CD4-positive, alpha-beta memory T cell (primary cell): ENCODE measurements at places on chromosomes 12 and 14.

GRCh38 chr12:33529810-33530209 lies 90.2 kb upstream of the SYT10 start:
- DNase-seq, result no peak

DNA sequence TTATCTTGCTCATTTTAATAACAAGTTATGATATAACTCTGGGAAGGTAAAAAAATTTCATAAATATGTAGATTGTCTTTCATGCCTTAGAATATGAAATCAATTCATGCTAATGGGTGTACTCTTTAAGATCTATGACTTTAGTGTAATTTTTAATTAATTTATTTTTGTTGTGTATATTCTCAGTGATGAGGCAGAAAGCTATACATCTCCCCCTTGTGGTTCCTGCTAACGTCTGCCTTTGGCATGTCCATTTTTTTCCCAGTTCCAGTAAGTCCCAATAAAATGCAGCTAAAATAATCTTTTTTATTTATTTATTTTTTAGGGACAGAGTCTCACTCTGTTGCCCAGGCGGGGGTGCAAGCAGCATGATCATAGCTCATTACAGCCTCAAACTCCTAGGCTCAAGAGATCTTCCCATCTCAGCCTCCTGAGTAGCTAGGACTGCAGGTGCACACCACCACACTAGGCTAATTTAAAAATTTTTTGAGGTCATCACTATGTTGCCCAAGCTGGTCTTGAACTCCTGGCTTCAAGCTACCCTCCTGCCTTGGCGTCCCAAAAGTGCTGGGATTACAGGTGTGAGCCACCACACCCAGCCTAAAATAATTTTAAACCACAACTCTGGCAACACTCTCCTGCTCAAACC lies 3.3 kb upstream of the CHURC1 start:
- DNase-seq, result no peak

DNA sequence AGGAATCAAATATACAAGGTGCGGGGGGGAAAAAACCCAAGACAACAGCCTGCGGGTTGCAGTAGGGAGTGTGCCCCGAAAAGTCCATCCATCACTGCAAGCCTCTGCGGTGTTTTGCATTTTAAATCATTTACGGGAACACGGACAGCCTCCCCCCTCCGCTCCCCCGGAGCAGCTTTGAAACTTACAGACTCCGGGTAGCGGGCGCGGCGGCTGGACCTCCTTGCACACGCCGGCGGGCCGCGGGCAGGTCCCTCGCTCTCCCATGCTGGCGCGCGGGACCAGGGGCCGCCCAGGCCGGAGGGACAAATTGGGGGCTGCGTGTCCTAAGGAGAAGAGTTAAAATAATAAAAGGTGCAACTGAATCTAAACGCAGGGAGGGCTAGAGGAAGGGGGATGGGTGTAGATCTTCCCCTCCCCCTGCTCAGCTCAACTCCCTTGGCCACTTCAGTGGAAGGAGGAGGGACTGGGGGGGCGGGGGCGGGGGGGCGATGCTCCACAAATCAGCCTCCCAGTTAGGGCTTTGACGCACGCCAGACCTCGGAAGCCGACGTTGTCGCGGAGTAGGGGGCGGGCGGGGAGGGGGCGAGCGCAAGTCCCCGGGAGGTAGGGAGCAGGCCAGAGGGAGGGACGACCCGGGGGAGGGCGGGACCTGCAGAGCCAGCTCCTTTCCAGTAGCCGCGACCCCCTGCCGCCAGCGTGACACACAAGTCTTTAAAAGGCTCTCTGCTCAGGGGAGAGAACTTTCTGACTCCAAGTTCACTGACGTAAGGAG lies at the start of gene KCNJ8:
Gene KCNJ8, minus strand, starts transcription at position 349 of the 775 bp plus-strand sequence. CDS start 1,090 bp downstream, outside the sequence.
- DNase-seq, result no peak

GRCh38 chr12:12498210-12498609 lies 64.5 kb downstream of the DUSP16 start:
- no peak for DNase-seq

GRCh38 chr12:49809906-49810389 lies 18.3 kb downstream of the NCKAP5L start:
- DNase-seq, result no peak

- DNase-seq, result no peak
These were observed 1149.5 kb downstream of the VRK1 start for GRCh38 chr14:97946641-97947040.

DNA sequence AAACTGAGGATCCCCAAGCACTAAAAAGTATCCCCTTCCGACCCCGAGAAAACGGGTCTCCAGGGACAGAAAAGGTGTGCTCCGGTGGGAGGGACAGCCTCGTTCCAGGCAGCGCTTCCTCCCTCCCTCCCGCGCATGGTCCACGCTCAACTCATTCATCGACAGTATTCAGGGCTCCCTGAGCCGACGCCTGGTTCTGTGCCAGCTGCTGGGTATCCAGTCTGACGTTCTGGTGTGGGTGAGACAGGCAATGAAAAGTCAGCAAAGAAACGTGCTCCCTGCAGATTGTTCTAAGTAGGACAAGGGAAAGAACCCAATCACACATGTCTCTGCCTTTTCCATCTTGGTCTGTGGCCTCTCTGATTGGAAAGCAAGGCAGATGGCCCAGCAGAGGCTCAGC lies 19.6 kb upstream of the SMOC1 start:
- DNase-seq, result no peak

- DNase-seq, result no peak
These were observed 731.9 kb upstream of the FBXO33 start for GRCh38 chr14:40164083-40164482.

DNA sequence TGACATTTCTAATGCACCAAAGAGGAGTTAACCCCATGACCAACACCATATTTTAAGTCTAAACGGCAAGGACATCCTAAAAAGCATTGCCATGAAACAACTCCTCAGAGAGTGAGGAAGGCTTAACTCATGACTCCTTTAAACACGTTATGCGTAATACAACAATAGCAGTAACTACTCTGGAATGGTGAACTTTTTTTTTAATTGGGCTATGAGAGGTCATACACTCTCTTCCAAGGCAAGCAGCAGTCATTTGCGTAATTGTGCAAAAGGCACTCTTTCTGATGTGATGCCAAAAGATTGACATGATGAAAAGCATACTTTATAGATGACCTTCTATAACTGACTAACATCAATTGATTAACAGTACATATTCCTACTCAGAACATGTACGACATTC lies 39.4 kb downstream of the RHOJ start:
- no peak for DNase-seq
